HS-5 (cell line): ENCODE measurements at places on chromosomes 11 and 22.

DNA sequence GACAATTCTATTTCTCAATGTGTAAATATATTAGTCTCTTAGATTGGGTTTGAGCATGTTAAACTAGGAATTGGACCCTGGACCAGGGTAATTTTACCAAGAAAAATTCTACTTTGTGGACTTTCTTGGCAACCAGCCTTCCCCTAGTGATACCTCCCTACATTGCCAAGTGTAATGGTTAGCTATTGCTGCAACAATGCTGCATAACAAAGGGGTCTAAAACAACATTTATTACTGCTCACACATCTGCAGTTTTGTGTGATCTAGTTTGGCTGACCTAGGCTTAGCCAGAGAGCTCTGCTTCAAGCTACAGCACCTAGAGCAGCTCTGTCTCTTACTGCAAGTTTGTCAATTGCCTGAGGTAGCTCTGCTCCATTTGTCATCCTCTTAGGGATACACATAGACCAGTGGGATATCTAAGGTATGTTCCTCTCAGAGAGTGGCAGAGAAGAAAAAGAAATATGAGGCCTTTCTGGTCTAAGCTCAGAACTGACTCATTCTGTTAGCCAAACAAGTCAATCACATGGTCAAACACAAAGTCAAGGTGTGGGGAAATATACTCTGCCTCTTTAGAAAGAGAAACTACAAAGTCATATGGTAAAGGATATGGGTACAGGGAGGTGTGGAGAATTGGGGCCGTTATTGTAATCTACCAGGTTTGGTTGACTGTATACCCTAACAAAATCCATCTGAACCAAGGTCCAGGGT is 2.0 kb upstream of the LAYN start:
- DNase-seq, result no peak

GRCh38 chr11:112318661-112319060 is 58.0 kb upstream of the PLET1 start:
- DNase-seq, result no peak

DNA sequence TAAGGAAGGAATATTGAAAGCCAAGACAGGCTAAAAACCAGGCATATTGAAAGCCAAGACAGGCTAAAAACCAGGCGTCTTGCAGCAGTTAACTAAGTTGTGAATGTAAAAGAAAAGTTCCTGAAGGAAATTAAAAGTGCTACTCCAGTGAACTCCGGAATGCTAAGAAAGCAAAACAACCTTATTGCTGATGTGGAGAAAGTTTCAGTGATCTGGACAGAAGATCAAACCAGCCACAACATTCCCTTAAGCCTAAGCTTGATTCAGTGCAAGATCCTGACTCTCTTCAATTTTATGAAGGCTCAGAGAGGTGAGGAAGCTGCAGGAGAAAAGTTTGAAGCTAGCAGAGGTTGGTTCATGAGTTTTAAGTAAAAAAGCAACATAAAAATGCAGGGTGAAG is 51.4 kb downstream of the PACS1 start:
- DNase-seq, result no peak

GRCh38 chr11:95647355-95647754 is 142.2 kb downstream of the FAM76B start:
- DNase-seq, result no peak

- DNase-seq, result no peak
Measured at GRCh38 chr11:3126207-3126865, 38.8 kb downstream of the OSBPL5 start.

- no peak for DNase-seq
Measured at GRCh38 chr11:84471501-84471900, 1155.6 kb downstream of the DLG2 start.

DNA sequence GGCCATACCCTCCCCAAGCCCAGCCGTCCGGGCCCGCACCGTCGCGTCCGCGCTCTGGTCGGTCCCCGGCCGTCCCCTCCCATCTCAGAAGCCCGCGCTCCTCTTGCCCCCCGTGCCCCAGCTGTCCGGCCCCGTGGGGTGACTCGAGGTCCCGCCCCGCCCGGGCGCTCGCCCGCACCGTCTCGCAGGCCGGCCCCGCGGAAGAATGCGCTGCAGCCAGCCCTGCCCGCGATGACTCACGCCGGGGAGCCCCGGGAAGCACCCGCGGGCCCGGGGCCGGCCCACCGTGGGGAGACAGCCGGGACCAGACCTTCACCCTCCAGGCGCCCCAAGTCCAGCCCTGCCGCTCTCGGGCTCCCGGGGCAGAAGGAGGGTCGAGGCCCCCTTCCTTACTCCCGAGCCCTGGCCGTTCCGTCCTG is 320 bp upstream of the PHLDA2 start:
- DNase-seq, result no peak

GRCh38 chr22:40919446-40919845 is 31.7 kb upstream of the RBX1 start:
- DNase-seq, result no peak

GRCh38 chr11:112801817-112802088 is 159.5 kb upstream of the NCAM1 start:
- no peak for DNase-seq

GRCh38 chr22:19890502-19891316 is 36.0 kb upstream of the GNB1L start:
- no peak for DNase-seq
